ENCODE measurements at places on chromosomes 11 and 22. TPM values are rescaled to one million over a fixed set of nuclear protein-coding genes. Genes with fewer than 3 reads are reported as not detected.

AASDHPPT gene
- 63.6 TPM for total RNA-seq

RELA gene
- total RNA-seq: 53.7 TPM

THRSP gene
- total RNA-seq: not detected

DEAF1 gene
- total RNA-seq: 60.9 TPM

YWHAH gene
- 162 TPM for total RNA-seq

ARHGAP20 gene
- 0.20 TPM for total RNA-seq

KLHL35 gene
- 9.4 TPM for total RNA-seq

MS4A15 gene
- not detected for total RNA-seq

HTR3B gene
- total RNA-seq: 0.26 TPM

ELFN2 gene
- 0.09 TPM for total RNA-seq

BRSK2 gene
- total RNA-seq: 72.5 TPM

DNA sequence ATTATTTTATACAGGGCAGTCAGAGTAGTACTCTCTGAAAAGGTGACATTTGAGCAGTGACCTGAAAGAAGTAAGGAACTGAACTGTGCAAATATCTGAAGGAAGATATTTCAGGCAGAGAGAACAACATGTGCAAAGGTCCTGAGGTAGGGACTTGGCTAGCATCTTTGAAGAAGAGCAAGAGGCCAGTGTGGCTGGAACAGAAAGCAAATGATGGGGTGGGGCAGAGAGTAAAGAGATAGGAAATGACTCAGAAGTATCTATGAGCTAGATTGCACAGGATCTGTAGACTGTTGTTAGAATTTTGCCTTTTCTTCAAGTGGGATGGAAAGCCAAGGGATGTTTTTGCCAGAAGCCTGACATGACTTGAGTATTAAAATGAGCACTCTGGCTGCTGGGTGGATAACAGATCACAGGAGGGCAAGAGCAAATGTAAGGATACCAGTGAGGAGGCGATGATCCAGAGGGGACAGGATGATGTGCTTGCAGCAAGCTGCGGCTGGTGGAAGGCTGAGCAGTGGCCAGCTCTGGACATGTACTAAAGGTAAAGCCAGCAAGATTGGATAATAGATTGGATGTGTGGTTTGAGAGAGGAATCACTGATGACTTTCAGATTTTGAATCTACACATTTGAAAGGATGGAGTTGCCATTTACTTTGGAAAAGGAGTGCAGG, 33.2 kb upstream of the TTC12 start:
- H3K36me3 ChIP-seq: peaks cover 2% of the 10 kb centered on the region
- H3K4me1 ChIP-seq: peaks cover 7% of the 10 kb centered on the region
- H3K4me3 ChIP-seq: no peak overlapping the region
- no peak overlapping the region for H3K27ac ChIP-seq
- no peak for DNase-seq

GRCh38 chr11:9070749-9071491, 20.5 kb downstream of the SCUBE2 start:
- H3K27ac ChIP-seq: peak overlapping the region; percentile 7
- H3K36me3 ChIP-seq: no peaks in the 10 kb centered on the region
- peaks cover 44% of the 10 kb centered on the region for H3K4me1 ChIP-seq

- H3K27me3 ChIP-seq: no peaks in the 10 kb centered on the region
- no peaks in the 10 kb centered on the region for H3K36me3 ChIP-seq
- H3K4me3 ChIP-seq: no peak overlapping the region
- peaks cover 29% of the 10 kb centered on the region for H3K4me1 ChIP-seq
- no peak overlapping the region for H3K27ac ChIP-seq
Measured at GRCh38 chr11:61706452-61707400, 26.5 kb downstream of the DAGLA start.

- no peak overlapping the region for H3K4me3 ChIP-seq
- H3K36me3 ChIP-seq: no peaks in the 10 kb centered on the region
- H3K4me1 ChIP-seq: peaks cover 5% of the 10 kb centered on the region
- H3K27ac ChIP-seq: no peak overlapping the region
Measured at GRCh38 chr22:44163536-44163935, 17.2 kb upstream of the PARVG start.

- H3K27ac ChIP-seq: peak overlapping the region; percentile 83
- peaks cover 19% of the 10 kb centered on the region for H3K4me1 ChIP-seq
- H3K36me3 ChIP-seq: no peaks in the 10 kb centered on the region
- DNase-seq: no peak
- no peak overlapping the region for H3K4me3 ChIP-seq
Measured at GRCh38 chr11:116557282-116557681, 215.5 kb downstream of the BUD13 start.

GRCh38 chr11:64969209-64969608, 2.7 kb downstream of the MAJIN start:
- H3K27ac ChIP-seq: no peak overlapping the region
- DNase-seq: no peak
- no peaks in the 10 kb centered on the region for H3K36me3 ChIP-seq
- H3K4me3 ChIP-seq: no peak overlapping the region

DNA sequence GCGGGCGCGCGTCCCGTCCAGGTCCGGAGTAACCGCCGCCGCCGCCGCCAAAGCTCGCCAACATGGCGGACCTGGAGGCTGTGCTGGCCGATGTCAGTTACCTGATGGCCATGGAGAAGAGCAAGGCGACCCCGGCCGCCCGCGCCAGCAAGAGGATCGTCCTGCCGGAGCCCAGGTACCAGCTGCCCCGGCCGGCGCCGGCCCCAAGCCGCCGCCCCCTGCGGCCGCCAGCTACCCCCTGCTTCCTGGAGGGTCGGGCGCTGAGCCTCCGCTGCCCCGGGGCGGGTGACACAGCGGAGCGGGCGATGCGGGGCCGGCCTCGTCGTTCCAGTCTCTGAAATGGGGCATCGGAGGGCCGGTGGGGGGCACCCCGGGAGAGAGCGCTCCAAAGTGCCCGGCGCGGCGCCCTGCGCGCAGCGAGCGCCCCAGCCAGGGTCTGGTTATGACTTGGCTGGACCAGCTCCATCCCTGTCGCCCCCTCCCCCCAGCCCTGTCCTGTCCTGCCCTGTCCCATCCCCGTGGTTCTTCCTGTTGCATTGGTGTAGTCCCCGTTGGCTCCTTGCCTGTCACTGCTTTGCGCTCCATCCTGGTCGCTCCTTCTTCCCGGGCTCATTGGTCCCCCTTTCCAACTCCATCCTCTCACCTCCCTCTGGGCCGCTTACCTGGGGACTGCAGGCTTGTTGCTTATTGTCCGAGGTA, 653 bp downstream of the GRK3 start:
- H3K36me3 ChIP-seq: no peaks in the 10 kb centered on the region
- peaks cover 25% of the 10 kb centered on the region for H3K27me3 ChIP-seq
- peak overlapping the region; percentile 94 for H3K4me3 ChIP-seq
- H3K4me1 ChIP-seq: peaks cover 36% of the 10 kb centered on the region
- no peak overlapping the region for H3K27ac ChIP-seq

GRCh38 chr22:42673898-42674401, 24.8 kb upstream of the CYB5R3 start:
- H3K4me1 ChIP-seq: peaks cover 6% of the 10 kb centered on the region
- no peak overlapping the region for H3K4me3 ChIP-seq
- H3K27me3 ChIP-seq: no peaks in the 10 kb centered on the region
- H3K36me3 ChIP-seq: peaks cover 2% of the 10 kb centered on the region
- no peak for DNase-seq

- peak overlapping the region; percentile 81 for H3K4me3 ChIP-seq
- no peaks in the 10 kb centered on the region for H3K27me3 ChIP-seq
- no peak overlapping the region for H3K27ac ChIP-seq
- peaks cover 14% of the 10 kb centered on the region for H3K4me1 ChIP-seq
- H3K36me3 ChIP-seq: no peaks in the 10 kb centered on the region
Measured at GRCh38 chr11:118565051-118565450, 680 bp downstream of the IFT46 start.

- peaks cover 3% of the 10 kb centered on the region for H3K36me3 ChIP-seq
- H3K4me1 ChIP-seq: peaks cover 18% of the 10 kb centered on the region
- no peak for DNase-seq
- no peaks in the 10 kb centered on the region for H3K27me3 ChIP-seq
- peak overlapping the region; percentile 35 for H3K27ac ChIP-seq
- no peak overlapping the region for H3K4me3 ChIP-seq
Measured at GRCh38 chr22:48827268-48827846, 1000.3 kb downstream of the BRD1 start.

DNA sequence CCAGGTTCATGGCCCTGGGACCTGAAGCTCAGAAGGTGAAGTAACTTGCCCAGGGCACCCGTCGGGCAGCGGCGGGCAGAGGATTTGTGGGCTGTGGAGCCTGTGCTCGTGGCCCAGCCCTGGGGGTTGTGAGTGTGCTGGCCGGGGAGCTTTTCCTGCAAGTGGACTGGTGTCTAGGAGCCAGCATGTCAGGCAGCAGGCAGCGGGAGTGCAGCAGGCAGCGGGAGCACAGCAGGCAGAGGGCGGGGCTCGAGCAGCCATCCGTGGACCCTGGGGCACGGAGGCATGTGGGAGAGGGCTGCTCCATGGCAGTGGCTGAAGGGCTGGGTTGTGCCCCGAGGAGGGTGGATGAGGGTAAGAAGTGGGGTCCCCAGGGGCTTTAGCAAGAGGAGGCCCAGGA, 72.7 kb upstream of the PPP6R3 start:
- H3K36me3 ChIP-seq: peaks cover 5% of the 10 kb centered on the region
- H3K4me3 ChIP-seq: no peak overlapping the region
- H3K27ac ChIP-seq: no peak overlapping the region
- no peak for DNase-seq
- H3K27me3 ChIP-seq: no peaks in the 10 kb centered on the region

DNA sequence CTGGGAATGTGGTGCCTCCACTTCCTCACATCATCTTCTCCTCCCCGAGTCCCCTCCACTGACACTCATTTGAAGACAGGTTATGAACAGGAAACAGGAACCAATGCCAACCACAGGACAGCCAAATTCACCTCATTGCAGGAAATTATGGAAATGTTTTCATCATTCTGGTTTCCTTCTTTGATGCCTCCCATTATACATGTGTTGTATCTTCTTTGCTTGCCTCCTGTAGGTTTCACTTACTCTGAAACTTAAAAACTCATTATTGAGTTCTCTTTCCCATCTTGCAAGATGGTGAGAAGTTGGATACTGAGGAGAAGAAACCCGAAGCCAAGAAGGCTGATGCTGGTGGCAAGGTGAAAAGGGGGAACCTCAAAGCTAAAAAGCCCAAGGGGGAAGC, 108.5 kb downstream of the PHF21B start:
- peaks cover 59% of the 10 kb centered on the region for H3K36me3 ChIP-seq
- H3K27me3 ChIP-seq: no peaks in the 10 kb centered on the region
- no peak for DNase-seq
- H3K4me3 ChIP-seq: no peak overlapping the region
- no peaks in the 10 kb centered on the region for H3K4me1 ChIP-seq

GRCh38 chr22:49322861-49323622, 504.6 kb downstream of the BRD1 start:
- H3K36me3 ChIP-seq: no peaks in the 10 kb centered on the region
- H3K4me3 ChIP-seq: no peak overlapping the region
- peaks cover 25% of the 10 kb centered on the region for H3K27me3 ChIP-seq
- H3K4me1 ChIP-seq: no peaks in the 10 kb centered on the region

- peaks cover 52% of the 10 kb centered on the region for H3K27me3 ChIP-seq
- no peak for DNase-seq
- H3K27ac ChIP-seq: no peak overlapping the region
- no peak overlapping the region for H3K4me3 ChIP-seq
- no peaks in the 10 kb centered on the region for H3K36me3 ChIP-seq
Measured at GRCh38 chr11:127000981-127001380, 411 bp upstream of the KIRREL3 start.

DNA sequence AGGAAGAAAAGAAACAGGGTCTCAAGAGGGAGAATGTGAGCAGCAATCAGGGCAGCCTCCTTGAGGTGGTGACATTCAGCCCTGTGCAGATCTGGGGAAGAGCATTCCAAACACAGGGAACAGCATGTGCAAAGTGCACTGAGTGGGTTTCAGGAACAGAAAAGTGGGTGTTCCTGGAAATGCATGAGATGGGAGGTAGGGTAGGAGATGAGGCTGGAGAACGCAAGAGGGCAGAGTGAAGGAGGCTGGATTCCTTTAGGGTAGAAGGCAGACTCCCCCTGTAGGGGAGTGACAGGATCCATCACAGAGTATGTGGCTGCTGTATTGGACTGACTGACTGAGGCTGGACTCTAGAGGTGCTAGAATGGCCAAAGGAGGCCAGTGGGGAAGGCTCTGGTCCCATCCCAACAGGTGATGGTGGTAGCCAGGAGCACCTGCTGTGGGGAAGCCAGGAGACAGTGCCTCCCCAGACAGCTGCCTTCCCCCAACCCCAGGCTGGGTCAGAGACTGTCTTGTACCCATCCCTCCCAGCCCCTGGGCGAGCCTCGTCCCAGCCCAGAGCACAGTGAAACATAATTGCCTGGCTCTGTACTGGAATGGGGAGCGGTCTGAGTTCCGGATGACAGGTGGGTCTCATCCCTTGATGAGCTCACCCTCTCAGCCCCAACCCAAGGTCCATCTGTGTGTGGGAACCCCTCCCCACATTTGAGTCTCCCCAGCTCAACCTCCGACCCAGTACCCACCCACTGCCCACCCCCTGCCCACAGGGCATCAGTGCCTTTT, 419.4 kb downstream of the MN1 start:
- DNase-seq: no peak
- no peak overlapping the region for H3K27ac ChIP-seq
- H3K4me1 ChIP-seq: peaks cover 20% of the 10 kb centered on the region
- H3K4me3 ChIP-seq: no peak overlapping the region
- peaks cover 2% of the 10 kb centered on the region for H3K27me3 ChIP-seq
- H3K36me3 ChIP-seq: no peaks in the 10 kb centered on the region

- no peak overlapping the region for H3K4me3 ChIP-seq
- H3K4me1 ChIP-seq: no peaks in the 10 kb centered on the region
- DNase-seq: no peak
- H3K27me3 ChIP-seq: no peaks in the 10 kb centered on the region
- H3K36me3 ChIP-seq: no peaks in the 10 kb centered on the region
- no peak overlapping the region for H3K27ac ChIP-seq
Measured at GRCh38 chr11:106409222-106409621, 331.8 kb downstream of the AASDHPPT start.

DNA sequence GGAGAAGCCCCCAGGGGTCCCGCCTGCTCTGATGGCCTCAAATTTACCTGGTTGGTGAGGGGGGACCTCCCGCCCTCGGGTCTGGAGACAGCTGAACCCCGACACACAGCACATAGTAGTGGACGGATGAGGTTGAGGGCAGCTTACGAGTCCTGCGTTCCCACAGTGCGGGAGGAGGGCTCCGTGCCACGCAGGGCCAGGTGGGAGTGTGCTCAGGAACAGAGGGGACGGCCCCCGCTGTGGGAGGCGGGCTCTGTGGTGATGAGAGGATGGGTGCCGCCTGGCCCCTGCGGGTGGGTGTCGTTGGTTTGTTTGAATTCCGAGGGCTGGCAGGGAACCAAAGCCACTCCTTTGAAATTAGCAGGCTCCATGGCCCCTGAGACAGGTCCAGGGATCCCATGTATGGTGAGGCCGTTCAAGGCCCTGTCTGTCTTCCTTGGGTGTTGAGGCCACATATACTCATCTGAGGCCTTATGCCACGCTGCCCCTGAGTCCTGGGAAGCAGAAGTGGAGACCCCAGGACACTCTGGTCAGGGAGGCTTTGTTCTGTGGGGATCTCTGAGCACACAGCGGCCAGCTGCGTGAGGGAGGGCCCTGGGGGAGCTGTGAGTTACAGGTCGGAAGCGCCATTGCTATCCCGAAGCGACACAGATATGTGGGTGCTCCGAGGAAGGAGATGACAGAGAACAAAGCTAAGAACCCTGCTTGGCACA, 21.9 kb downstream of the NADSYN1 start:
- H3K36me3 ChIP-seq: no peaks in the 10 kb centered on the region
- H3K27me3 ChIP-seq: no peaks in the 10 kb centered on the region
- H3K4me1 ChIP-seq: peaks cover 4% of the 10 kb centered on the region
- H3K27ac ChIP-seq: no peak overlapping the region

All from neural crest cell (in vitro differentiated cells).